NCI-H446 (cell line): ENCODE measurements at places on chromosomes 3 and 15.

GRCh38 chr3:174715386-174715785 lies 143.7 kb upstream of the NAALADL2 start:
- DNase-seq, result no peak

DNA sequence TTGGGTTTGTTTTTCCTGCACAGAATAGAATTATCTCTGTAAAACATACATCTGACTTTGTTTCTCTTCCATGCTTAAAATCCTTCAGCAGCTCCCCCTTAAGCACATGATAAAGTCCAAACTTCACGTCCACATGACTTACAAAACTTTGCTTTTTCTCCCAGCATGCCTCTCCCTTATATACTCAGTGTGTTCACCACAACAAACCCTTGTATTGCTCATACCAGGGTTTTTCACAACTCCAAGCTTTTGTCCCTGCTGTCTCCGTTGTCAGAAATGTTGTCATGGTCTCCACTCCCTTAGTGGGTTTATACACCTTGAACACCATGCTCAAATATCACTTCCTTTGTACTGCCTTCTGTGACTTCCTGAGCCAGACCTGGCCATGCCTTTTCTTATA lies 91.1 kb upstream of the MITF start:
- no peak for DNase-seq

GRCh38 chr15:52466716-52467115 lies 62.0 kb downstream of the MYO5A start:
- no peak for DNase-seq

GRCh38 chr3:183301937-183302580 lies 49.0 kb downstream of the B3GNT5 start:
- no peak for DNase-seq

GRCh38 chr3:194422188-194422587 lies 23.1 kb upstream of the GP5 start:
- no peak for DNase-seq

- DNase-seq, result no peak
Measured at GRCh38 chr3:95289295-95289694, 1226.4 kb downstream of the NSUN3 start.

DNA sequence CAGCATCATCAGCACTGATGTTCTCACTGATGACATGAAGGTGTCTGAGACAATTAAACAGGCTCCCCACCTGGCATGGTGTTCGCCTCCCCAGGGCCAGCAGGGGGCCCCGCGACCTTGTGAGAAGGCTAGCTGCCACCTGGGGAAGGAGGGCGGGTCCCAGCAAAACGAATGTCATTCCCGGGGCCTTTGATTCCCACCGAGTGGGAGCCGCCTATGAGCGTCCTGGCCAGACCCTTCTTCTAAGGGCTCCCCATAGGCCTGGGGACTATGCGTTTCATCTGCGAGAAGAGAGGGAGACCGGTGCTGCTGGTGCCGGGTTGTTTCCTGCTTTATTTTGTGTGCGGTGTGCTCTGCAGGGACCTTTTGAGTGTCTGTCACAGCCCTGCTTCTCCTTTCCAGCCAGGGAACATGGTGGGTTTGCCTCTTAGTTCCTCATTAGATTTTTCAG lies 20.5 kb upstream of the MINDY4B start:
- DNase-seq, result peak; percentile 40

DNA sequence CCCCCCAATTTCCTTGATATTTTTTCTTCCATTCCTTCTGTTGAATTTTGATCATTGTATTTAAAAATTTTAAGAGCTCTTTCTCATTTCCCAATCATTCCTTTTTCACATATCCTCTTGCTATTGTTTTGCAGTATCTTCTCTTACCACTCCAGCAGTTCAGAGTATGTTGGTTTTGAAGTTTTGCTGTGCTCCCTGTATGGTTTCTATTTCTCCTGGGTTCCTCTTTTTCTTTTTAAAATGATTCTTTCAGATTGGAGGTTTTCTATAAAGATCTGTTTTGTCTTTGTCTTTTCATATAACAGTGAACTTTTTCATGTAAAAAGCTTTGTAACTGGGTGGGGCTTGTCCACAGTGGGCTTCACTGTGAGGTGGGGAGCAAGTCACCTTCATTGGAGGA lies 12.8 kb downstream of the USP3 start:
- no peak for DNase-seq

DNA sequence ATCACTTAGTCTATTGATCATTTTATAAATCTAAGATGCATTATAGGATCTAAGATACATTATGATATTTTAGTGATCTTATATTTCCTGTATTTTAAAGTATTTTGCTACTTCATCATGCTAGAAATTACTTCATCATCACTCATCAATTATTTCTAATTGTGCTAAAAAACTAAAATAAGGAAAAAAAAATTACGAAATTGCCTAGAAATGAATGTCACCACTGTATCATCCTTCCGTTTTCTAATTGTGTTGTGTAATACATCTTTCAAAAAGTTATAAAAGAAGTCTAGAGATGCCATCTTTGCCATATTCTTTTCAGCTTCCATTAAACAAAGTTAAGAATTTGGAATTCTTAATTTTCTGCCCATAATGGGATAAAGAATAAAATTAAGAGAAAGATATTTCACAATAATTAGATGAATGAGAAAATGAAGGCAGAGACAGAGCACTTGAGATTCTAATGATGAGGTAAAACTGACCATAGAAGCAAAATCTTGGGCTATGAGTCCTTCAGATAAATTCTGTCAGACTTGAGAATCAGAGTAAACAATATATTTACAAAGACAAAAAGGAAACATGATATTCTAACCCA lies 48.8 kb downstream of the ALDH1A2 start:
- DNase-seq, result no peak

GRCh38 chr3:153624310-153625030 lies 462.4 kb downstream of the RAP2B start:
- DNase-seq, result no peak

DNA sequence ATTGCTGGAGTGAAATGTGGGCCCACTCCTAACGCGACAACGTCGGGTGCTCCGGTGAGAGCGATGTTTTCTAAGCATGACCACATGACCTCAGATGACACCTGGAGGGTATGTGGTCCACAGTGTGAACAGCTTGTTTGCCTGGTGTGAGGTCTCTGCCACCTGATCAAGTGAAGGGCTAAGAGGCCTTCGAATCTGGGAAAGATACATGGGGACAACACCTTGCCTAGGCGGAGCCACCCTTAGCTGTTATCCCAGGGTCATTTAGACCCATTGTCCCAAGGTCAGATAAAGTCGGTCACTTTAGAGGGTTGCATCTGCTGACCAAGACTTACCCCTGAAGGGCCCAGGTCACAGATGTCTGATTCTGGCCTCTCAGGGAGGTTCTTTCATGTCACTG lies 34.9 kb upstream of the ALDH1A3 start:
- DNase-seq, result no peak

- no peak for DNase-seq
Measured at GRCh38 chr3:159185443-159186050, 383.7 kb downstream of the MFSD1 start.

- DNase-seq, result no peak
Measured at GRCh38 chr3:194054540-194054939, 81.4 kb upstream of the HES1 start.

GRCh38 chr3:142902356-142902755 lies 13.5 kb upstream of the PCOLCE2 start:
- DNase-seq, result no peak

DNA sequence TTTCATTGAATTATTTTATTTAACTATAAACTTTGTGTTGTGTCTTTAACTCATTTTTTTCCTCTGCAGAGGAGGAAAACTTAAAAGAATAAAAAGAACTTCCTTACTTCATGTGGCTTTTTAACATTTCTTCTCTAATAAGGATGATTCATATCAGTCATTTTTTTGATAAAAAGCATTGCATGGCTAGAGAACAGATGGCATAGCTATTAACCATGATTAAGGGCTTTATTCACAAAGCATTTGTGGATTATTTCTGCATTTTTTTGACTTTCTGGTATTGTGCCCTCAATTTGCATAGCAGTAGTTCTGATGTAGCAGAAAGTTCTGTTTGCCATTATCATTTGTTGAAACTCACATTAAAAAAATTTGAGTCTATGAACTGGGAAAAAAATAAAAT lies 540.8 kb downstream of the SI start:
- peak; percentile 61 for DNase-seq

DNA sequence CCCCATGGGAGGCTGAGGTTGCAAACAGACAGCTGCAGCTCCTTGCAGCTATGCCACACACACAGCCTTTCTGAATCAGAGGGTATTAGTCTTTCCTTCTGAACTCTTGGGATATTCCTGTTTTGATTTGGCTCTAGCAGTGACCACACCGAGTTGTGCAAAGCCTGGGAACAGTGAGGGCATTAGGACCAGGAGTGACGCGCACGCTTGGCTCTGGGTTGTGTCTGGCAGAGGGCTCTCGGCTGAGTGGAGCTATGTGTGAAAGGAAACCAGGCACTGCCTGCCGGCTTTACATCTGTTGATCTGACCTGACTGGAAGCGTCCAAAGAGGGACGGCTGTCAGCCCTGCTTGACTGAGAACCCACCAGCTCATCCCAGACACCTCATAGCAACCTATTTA lies at the start of gene GALNT15:
Gene GALNT15, plus strand, starts transcription at position 292 of the 400 bp plus-strand sequence. CDS start 472 bp downstream, outside the sequence.
- peak; percentile 66 for DNase-seq

DNA sequence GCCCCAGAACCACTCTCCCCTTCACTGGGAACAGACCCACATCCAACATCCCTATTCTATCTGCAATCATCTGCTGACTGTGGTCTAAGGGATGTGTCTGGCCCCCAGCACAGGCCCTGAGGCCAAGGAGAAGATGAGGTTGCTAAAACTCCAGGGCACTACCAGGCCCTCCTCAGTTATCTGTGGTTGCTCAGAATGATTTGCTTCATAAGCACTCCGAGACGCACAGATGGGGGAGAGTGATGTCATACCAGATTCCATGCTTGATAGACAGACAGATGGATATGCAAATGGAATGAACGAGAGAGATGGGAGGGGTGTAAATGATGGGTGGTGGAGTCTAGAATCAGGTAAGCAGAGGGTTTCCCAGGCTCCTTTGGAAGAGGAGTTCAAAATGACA lies 57.8 kb downstream of the CEMIP start:
- no peak for DNase-seq

- no peak for DNase-seq
Measured at GRCh38 chr15:68384451-68385239, 47.3 kb downstream of the ITGA11 start.

DNA sequence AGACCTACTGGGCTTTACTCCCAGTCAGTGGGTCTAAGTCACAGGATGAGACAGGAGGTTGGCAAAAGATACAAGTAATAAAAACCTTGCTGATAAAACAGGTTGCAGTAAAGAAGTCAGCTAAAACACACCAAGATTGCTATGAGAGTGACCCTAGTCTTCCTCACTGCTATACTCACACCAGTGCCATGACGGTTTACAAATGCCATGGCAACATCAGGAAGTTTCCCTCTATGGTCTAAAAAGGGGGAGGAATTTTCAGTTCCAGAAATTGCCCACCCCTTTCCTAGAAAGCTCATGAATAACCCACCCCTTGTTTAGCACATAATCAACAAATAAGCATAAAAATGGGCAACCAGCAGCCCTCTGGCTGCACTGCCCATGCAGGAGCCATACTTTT lies 966.7 kb upstream of the ROBO1 start:
- no peak for DNase-seq

DNA sequence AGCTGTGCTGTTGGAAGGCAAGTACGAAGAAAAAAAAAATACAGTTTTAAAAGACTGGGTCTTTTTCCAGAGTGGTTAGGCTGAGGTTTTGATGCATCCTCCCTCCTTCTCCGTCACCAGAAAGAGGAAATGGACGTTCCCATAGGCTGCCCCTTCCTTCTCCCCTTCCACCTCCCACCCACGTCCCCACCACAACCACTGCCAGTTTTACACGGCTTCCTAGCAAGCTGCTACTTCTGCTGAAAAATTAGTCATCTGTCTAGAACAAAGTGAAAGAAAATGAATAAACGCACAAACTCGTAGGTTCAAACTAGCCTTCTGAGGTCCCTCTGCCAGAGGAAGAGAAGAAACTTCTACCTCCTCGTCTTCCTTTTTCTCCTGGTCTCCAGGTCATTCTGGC lies 71.6 kb upstream of the RPL35A start:
- no peak for DNase-seq

- DNase-seq, result no peak
Measured at GRCh38 chr3:127369356-127369935, 81.6 kb upstream of the PRR20G start.

DNA sequence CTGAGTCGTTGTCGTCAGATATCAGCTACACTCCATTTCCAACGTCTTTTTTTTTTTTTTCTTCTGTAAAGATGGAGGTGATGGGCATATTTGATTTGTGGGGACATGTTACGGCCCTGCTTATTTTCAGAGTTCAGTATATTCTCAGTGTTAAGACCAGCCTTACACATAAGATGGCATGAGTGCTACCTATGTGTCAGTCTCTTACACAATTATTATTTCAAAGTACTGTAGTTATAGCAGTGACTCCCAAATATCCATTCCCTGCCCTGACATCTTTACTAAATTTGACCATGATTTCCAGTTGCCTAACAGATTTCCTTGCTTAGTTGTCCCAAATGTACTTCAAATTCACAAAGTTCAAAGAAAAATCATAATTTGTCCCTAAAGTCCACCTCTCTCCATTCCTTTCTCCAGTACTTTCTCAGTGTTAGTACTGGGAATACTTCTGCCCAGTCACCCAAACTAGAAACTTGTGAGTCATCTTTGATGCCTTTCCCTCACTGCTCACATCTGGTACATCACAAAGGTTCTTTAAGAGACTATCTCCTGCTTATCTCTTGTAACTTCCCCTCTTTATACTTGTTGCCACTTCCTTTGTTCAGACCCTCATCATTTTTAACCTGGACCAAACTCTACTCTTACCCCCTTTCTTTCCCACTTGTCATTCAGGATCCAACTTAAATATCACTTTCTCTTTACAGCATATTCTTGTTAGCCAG lies 67.0 kb downstream of the ZNF609 start:
- no peak for DNase-seq

GRCh38 chr3:64174328-64174727 lies 50.9 kb downstream of the PRICKLE2 start:
- DNase-seq, result no peak

GRCh38 chr3:172471903-172472302 lies 23.6 kb upstream of the GHSR start:
- DNase-seq, result no peak

DNA sequence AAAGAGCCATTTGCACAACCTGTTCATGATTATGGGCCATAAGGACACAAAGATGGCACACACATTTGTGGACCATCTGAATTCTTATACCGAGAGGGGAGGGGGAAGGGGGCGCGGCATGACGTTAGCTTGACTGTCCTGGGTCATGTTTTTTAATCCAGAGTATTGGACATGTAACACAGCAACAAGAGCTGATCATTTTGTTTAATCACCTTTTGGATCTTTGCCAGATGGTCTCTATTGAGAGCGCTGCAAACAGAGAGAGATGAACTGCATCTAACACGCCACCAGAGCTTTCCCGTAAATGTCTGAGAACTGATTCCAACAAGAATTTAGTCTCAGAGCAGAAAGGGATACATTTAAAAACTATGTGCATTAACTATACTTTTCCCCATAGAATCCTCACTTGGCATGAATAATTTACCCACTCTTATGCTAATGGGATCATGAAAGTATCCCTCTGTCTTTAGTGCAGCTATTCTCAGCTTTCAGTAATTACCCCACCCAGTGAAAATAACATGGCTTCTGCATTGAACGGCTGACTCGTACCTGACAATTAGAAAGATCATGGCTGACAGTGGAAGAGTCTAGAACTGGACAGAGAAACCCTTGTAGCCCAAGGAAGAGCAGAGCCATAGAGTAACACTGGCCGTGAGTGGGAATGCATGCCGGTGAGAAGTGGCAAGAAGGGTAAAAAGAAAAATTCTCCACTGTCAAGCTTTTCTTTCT lies 22.6 kb downstream of the MEIS2 start:
- DNase-seq, result no peak
